ENCODE measurements at places on chromosomes 1 and 21.

- DNase-seq = no peak
Measured at GRCh38 chr1:47399138-47399845, 16.8 kb upstream of the FOXE3 start.

DNA sequence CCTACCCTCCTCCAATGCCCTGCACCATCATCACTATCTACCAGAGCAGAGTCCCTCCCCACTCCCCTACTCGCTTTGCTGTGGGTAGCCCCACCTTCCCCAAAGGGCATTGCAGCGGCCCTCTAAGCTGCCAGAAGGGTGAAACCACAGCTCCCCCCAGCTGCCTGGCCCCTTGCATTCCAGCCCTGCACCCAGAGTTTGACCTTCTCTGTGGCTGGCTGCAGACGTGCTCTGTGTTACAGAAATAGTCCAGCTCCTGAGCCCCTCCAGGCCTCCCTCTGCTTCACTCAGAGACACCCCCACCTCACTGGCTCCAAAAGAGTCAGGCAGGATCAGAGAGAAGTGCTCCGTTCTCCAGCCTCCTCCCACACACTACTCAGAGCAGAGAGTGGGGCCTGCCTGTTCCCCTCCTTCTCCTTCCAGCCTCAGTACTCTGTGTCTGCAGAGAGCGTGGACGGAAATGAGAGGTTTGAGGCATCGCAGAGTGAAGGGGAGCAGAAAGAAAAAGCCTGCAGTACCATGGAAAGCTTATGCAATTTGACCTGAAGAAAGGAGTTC is 63.2 kb downstream of the PLEKHA6 start:
- peak; percentile 42 for DNase-seq

- no peak for DNase-seq
Measured at GRCh38 chr1:205993068-205993467, 10.1 kb downstream of the RAB7B start.

DNA sequence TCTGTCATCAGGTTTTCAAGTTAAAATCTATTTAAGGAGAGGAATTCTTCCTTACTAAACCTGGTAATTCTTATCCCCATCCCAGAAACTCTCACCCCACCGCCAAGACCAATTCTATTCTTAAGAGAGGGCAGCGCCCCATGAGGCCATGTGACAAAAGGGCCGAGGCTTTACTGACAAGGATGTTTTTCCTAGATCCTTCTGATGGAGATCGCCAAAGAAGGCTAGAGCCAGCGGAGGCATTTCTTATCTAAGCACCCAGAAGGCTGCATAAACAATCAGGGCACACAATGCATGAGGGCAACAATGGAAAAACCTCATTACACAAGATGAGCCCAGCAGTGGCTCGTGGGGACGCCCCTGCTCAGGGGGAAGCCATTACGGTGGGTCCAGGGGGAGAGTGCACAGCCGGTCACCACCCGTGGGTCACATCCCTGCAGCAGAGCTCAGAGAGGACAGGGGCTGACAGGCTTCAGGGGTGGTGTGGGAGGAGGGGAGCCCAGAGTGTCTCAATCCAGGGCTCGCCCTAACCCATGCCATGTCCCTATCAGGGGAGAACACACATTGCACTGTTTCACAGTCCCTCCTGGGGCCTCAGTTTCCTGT is 88.7 kb downstream of the ITPKB start:
- no peak for DNase-seq

DNA sequence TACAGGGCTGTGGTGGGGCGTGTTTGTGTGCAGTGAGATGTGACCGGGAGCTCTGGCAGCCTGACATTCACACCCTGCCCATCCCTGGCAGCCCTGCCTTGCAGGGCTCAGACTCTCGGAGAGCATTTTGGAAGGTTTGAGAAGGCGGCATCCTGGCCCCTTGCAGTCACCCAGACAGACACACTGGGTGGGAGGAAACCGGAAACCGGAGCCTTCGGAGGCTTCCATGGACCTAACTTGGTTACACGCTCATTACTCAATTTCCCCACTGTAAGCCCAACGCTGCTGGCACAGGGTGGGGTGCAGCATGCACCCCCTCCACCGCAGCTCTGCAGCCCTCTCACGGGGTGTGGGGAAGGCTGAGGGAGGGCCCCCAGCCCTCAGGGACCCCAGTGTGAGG is 22.2 kb upstream of the RSPO1 start:
- no peak for DNase-seq

DNA sequence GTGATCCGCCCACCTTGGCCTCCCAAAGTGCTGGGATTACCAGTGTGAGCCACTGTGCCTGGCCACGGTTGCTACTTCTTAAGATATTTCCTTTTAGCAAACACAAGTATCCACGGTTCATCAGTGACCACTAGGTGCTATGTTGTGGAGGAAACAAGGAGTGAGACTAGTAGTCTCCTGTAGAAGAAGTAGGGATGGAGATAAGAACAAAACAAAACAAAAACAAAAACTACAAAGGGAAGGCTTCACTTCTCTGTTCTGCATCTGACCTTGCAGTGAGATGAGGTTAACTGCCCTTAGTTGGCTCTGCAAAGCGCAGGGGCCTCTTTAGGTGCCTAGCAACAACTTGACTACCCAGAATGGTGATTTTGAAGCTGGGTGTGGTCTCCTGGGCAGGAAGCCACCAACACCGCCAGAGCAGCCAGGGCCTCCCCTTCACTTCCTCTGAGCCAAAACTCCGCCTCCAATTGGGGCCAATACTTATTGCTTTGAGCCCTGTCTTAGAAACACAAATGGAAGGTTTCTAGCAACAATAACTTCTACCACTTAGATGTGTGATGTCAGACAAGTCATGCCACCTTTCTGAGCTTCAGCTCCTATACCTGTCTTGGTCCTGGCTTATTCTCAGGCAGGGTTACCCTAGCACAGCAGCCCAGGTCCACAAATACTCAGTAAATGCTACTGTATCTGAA is 12.8 kb upstream of the CDC42 start:
- peak; percentile 54 for DNase-seq

DNA sequence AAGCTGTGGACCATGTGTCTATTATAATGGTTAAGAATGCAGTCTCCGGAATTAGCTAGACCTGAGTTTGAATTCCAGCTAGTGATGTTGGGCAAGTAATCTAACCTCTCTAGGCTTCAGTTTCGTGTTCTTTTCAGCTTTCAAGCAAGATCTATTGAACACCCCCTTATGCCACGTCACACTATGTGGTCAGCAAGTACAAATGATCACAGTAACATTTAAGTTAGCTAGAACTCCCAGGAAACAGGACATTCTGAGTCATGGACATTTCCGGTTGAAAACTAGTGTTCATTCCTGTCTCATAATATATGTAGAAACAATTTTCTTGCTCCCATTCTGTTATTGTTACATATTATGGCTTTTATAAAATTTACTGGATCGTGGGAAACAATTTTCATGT is 34.0 kb upstream of the NHLH2 start:
- peak; percentile 68 for DNase-seq

- no peak for DNase-seq
Measured at GRCh38 chr1:60965280-60965854, 117.0 kb upstream of the NFIA start.

DNA sequence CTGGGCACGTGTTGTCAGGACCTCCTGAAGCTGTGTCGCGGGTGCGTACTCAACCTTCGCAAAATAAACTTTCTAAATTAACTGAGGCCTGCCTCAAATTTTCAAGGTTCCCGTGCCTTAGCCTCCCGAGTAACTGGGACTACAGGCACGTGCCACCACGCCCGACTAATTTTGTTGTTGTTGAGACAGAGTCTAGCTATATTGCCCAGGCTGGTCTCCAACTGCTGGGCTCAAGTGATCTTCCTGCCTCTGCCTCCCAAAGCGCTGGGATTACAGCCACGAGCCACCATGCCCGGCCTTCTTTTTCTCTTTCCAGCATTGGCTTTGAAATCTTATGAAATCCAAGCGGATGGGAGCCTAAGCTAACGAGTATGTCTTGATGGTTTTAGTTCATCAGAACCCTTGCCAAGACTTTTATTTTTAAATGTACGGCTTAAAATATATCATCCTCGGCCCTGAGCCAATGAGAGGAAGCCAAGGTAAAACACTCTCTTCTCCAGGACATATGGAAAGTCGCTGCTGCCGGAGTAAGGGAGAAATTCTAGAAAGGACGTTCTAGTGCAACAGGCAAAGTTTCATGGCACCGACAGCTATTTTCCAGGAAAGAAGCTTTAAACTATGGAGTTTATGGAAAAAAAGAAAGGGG is 12.7 kb upstream of the ERVH48-1 start:
- DNase-seq = no peak

- peak; percentile 79 for DNase-seq
Measured at GRCh38 chr1:1305300-1306069, 2.2 kb downstream of the ACAP3 start.

GRCh38 chr1:72845381-72845780 is 563.0 kb upstream of the NEGR1 start:
- DNase-seq = peak; percentile 15

All from fibroblast of mammary gland (primary cell).